ENCODE measurements at places on chromosomes 5 and 9.

GRCh38 chr5:82832445-82832844 is 244.7 kb downstream of the TMEM167A start:
- DNase-seq: no peak

DNA sequence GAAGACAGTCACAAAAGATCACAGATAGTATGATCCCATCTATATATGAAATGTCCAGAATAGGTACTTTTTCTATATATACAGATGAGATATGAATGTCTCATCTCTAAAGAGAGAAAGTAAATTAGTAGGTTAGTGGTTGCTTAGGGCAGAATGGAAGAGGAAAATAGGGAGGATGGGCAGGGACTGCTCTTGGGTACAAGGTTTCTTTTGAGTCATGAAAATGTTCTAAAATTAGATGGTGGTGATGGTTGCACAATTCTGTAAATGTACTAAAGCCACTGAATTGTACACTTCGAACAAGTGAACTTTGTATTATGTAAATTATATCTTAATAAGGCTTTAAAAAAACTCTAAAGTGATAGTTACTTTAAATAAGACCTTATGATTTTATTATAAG is 59.6 kb upstream of the GRAMD2B start:
- DNase-seq: no peak

GRCh38 chr9:30039712-30040111 is 2344.7 kb upstream of the ACO1 start:
- no peak for DNase-seq

- no peak for DNase-seq
Observed at GRCh38 chr9:14263707-14264483, 50.0 kb downstream of the NFIB start.

- no peak for DNase-seq
Observed at GRCh38 chr5:54637654-54638053, 120.1 kb downstream of the SNX18 start.

DNA sequence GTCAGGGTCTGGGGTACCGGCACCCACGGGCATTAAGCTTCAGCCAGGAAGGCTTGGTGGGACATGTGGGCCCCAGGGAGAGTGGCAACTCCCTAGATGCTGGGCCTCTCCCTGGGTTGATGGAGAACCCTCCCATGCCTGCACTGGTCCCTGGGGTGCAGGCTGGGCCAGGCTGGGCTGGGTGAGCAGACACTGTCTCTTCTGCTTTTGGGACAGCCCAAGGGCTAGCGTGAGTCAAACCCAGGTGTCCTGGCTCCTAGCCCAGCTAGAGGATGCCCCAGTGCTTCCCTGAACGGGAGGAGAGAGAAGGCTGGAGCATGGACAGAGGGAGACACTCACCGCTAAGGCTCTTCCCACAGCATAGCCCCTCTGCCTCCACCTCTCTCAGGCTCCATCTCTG is 5.7 kb upstream of the AQP7 start:
- DNase-seq: no peak

- DNase-seq: no peak
Observed at GRCh38 chr9:122948313-122948712, 7.5 kb downstream of the RABGAP1 start.

DNA sequence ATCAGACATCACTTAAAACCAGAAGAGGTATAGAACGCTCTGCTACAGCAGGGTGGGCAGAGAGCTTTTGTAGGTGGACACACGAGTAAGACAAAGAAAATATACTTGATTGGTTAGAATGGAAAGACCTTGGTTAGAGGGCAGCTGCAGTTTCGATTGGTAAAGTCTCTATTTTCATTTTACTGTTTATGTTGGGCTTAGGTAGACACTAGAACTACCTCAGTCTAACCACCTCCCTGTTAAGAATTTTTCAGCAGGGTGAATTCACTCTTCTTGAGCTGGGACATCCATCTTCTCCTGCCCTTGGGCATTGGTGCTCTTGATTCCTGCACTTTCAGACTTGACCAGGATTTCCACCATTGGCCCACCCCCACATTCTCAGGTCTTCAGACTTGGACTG is 116.3 kb downstream of the BASP1 start:
- no peak for DNase-seq

DNA sequence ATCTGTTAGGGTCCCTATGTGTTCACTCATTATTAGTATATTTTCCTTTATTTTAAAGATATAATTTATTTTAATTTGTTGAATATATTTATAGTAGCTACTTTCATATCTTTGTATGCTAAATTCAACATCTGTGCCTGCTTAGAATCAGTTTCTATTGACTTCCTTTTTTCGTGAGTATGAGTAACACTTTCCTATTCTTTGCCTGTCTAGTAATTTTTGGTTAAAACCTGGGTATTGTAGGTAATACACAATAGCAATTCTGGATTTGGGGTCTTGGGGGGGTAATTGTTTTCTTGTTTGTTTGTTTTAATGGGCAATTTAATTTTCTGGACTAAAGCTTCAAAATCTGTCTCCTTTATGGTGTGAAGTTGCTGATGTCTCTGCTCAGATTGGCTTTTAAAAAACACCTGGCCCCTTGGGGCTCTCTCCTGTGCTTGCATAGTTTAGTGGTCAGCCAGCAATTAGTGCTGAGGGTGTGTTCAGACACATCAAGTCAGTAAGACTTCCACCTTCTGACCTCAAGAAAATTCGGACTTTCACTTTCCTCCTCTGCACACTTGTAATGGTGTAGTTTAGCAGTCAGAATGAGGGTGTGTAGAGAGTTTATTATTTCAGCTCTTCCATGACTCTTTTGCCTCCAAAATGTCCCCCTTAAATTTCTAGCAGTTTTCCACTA is 124.4 kb upstream of the MAP1B start:
- no peak for DNase-seq

DNA sequence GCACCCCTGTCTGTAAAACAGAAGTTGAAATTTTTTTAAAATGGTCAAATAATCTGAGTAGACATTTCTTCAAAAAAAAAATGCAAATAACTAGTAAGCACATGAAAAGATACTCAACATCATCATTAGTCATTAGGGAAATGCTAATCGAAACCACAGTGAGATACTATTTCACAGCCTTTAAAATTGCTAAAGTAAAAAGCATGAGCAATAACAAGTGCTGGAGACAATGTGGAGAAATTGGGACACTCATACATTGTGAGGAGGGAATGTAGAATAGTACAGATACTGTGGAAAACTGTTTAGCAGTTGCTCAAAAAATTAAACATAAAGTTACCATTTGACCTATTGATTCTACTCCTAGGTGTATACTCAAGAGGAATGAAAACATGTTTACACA is 58.4 kb upstream of the RUSC2 start:
- DNase-seq: no peak

- no peak for DNase-seq
Observed at GRCh38 chr9:31486630-31487029, 897.8 kb upstream of the ACO1 start.

- no peak for DNase-seq
Observed at GRCh38 chr9:6646293-6646636, 736 bp upstream of the GLDC start.

GRCh38 chr9:117305454-117305853 is 109.4 kb downstream of the ASTN2 start:
- DNase-seq: no peak

GRCh38 chr9:89786655-89787054 is 181.8 kb downstream of the GADD45G start:
- DNase-seq: no peak

DNA sequence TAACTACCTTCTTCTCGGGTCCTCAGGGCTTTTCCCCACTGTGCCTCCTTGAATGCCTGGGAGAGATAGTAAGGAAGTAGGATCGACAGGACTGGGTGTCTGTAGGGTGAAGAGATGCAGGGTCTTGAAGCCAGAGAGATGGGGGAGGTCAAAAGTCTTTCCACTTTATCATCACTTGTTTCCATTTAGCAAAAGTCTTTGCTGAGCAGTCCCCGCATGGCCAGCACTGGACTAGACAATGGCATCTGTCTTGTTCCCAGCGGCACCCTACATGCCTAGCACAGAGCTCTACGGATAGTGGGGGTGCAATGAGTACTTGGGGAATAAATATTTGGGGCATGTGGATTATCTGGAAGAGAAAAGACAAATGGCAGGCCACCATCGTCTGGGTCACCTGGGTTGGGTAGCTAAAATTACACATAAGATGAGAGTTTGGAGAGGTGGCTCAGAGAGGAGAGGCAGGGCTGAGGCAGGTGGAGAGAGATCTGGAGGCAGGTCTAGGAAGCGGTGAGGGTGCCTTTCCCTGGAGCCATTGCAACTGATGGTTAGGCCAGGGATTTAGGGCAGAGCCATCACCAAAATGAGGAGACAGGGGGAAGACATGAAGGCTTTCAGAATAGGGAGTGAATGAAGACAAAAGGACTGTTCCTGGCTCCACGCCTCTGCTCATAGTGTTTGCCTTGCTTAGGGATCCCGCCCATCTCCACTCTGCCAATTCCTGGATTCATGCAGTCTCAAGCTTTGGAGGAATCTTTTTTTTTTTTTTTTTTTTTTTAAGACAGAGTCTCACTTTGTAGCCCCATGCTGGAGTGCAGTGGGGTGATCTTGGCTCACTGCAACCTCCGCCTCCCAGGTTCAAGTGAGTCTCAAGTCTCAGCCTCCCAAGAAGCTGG is 250.8 kb upstream of the KLF4 start:
- DNase-seq: no peak

DNA sequence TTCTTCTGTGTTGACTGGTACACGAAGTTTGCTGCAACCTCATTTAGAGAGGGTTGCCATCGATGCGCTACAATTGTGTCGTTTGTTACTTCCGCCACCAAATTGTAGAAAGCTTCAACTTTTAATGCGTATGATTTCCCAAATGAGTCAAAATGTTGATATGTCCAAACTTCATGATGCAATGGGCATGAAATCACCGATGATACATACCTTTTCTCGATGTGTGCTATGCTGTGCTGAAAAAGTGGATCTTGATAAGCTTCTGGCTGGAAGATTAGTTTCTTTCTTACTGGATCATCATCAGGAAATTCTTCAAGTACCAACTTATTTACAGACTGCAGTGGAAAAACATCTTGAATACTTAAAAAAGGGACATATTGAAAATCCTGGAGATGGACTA is 65.7 kb downstream of the TMEM38B start:
- no peak for DNase-seq

DNA sequence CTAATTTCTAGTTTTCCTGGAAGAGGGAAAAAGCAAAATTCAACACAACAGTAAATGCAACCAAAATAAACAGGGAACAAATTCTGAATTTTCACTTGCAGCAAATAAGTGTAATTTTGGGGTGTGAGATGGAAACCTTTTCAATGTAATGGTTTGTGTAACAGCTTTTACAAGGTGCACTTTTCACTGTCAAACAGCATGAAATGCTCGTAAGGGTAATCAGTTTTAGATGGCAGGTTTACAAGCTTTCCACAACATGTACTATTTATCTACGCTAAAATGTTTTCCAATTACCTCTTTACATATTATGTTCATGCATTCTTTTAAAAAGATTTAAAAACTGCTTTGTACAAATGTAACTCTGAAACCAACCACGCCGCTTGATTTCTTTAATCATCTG is 115.3 kb downstream of the RFX3 start:
- no peak for DNase-seq

DNA sequence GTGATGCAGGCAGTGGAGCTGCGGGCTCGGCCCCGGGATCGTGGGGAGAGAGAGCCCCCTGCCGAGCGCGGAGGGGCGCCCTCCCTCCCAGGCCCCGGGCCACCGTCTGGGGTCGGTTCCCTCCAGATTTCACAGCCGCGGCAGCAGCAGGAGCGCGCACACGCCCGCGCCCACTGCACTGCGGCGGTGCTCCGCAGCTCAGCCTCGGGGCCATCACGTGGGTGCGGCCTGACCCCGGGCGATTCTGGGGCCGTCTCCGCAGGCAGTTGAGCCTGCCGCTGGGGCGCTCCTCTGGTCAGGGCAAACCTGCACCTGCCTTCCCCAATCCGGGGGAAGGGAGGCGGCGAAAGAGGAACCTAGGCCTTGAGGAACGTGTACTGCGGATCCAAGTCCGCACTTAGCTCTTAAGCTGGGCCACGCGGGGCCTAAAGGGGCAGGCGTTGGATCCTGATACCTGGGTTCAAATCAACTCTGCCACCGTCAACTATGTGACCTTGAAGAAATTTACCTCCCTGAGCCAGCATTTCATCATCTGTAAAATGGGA is 9.4 kb upstream of the DELE1 start:
- no peak for DNase-seq

GRCh38 chr9:135230386-135230765 is 142.9 kb downstream of the OLFM1 start:
- no peak for DNase-seq

- DNase-seq: no peak
Observed at GRCh38 chr9:134438195-134438788, 112.0 kb downstream of the RXRA start.

DNA sequence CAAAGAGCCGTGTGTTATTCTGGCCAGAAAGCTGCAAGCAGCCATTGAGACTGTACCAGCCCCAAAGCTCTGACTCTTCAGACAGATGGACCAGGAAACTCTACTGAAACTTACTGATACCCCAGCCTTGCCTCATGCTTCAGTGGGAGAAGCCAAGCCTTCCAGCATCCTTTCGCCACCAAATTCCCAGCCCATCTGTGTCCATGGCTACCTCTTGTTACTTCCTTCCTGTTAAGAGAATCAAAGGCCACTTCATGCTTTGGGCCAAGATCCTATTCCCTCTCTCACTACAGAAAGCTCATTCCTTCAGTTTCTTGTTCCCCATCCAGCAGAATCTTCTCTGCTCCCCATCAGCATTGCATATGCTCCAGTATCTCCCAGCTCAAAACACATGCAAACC is 46.9 kb upstream of the FREM1 start:
- DNase-seq: no peak

- DNase-seq: no peak
Observed at GRCh38 chr5:132663771-132664695, 6.1 kb downstream of the IL13 start.
